ENCODE measurements at places on chromosomes 1 and 21.

GRCh38 chr1:180096584-180097325, 57.9 kb upstream of the QSOX1 start:
- no peak for DNase-seq

DNA sequence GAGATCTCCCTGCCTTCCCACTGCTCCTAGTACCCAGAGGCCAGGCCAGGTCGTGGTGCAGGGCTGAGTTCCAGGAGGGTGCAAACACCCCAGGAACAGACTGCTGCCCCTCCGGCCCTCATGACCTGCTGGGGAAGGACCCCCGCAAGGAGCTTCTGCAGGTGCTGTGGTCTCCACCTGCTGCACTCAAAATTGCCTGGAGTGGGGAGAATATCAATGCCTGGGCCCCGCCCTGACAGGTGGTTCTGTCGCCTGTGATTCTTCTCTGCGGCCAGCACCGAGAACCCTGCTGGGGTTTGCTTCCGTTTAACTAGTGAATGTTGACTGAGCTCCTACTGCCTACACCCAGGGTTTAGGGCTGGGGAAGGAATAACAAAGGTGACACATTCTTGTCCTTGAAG, 2.1 kb upstream of the TFF3 start:
- no peak for DNase-seq

DNA sequence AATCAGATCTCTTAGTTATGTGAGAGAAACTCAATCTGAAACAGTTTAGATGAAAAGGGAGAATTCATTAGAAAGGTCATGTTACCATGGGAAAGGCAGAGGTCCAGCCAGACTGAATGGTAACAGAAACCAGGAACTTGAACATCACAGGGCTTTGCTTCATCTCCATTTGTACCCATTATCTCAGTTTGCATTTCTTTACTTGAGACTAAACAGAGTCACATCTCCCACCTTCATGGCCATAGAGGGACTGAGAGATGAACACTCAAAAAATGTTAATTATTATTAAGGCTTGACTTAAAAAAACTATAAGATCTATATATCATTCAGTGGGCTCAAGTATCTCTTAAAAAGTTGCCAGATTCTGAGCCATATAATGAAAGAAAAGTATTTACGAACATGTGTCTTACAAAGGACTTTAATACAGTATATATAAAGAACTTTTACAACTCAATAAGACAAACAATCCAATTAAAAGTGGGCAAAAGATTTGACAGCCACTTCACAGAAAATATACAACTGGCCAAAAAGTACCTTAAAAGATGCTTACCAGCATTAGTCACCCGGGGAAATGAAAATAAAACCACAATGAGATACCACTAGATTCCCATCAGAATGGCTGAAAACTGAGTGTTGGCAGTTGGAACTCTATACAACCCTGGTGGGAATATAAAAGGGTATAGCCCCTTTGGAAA, 13.2 kb downstream of the KYAT3 start:
- no peak for DNase-seq

DNA sequence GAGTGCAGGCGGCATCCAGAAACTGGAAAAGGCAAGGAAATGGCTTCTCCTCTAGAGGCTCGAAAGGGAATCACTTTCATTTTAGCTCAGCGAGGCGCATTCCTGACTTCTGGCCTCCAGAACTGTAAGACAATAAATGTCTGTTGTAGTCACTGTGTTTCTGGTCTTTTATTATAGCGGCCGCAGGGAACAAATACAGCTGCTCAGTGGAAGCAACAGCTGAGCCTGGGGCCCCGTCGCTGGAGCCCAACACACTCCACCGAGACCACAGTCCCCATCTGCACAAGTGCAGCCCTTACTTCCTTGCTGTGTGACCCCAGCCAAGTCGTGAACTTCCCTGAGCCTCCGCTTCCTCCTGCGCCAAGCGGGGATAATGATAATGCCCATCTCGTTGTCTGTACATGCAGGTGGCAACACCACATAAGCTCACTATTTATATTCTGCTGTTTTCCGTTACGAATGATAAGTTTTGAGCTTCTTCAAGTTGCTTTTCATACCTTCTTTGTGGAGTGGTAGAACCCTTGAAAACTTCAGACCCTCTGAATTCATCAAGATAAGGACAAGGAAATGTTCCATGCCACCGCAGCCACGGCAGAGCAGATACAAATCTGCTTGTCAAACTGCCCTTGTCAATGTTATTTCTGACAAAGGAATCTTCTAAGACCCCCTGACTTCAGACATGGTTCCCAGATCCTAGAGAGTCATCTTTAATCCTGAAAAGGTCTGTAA, 3.2 kb upstream of the LAPTM5 start:
- no peak for DNase-seq

DNA sequence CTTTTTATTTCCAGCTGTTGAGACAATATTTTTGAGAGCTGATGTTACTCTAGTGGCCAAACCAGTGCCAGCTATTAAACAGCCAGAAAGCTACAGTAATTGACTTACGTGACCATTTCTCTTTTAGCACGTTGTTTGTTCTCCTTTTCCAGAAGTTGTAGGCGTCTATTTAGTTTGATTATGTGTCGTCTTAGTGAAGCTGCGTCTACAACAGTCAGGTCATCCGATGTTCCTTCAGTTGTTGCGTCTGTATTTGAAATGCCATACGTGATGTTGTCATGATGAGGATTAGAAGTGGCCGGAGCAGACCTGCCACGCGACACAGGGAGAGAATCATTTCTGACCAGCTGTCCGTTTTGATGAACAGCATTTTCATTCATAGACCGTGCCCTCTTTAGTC, 38.2 kb downstream of the TMEM51 start:
- no peak for DNase-seq

GRCh38 chr1:8033322-8033721, 7.2 kb upstream of the ERRFI1 start:
- no peak for DNase-seq

GRCh38 chr1:44792736-44793502, 4.9 kb upstream of the BEST4 start:
- DNase-seq: no peak

- no peak for DNase-seq
Observed at GRCh38 chr1:244369256-244370057, 82.3 kb downstream of the ADSS2 start.

- no peak for DNase-seq
Observed at GRCh38 chr1:189657715-189658114, 819.9 kb downstream of the BRINP3 start.

DNA sequence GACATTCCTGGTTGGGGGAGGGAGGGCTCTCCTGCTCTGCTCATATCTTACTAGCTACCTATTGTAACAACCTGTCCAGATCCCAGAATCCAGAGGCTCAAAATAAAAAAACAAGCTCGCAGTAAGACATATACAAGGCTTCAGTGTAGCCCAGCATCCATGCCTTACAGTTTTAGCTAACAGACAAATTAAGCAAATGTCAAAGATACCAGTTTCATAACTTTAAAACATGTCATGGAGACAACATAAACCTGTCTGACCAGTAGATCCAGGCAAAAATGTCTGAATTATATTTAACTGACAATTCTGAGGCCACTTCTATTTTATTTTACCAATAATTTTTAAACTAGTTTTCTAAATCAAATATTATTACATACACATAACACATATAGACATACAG, 167.7 kb upstream of the TNR start:
- no peak for DNase-seq

DNA sequence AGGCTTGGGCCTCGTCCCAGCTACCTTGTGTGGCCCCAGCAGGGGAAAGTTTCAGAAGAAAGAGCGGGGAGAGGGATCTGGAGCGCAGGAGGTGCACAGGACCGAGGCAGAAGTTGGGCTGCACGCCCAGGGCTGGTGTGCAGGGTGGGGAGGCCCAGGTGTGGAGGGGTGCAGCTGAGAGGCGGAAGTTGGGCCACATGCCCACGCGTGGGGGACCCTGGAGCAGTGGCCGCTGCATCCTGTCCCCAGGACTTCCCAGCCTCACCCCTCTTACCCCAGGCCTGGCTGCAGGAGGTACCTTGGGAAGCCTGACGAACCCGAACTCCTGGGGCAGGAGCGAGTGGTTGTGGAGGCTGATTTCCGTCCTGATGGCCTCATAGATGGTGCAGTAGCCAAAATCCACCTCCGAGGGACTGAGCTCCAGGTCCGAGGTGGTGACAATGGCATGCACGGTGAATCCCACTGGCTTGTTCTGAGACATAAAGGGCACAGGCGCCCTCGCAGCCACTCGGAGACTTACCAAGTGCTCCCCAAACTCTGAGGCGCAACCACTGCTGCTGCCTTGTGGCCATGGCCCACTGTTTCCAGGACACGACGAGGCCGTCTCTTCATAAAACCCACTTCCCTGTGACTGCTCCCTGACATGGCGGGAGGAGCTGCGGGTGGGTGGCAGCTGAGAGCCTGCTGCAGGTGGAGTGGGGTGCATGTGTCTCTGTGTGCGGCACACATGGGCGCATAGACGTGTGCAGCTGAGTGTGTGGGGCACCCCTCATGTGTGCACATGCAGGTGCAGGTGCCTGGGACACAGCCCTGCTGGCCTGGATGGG, 20.4 kb upstream of the TMEM52 start:
- DNase-seq: no peak

DNA sequence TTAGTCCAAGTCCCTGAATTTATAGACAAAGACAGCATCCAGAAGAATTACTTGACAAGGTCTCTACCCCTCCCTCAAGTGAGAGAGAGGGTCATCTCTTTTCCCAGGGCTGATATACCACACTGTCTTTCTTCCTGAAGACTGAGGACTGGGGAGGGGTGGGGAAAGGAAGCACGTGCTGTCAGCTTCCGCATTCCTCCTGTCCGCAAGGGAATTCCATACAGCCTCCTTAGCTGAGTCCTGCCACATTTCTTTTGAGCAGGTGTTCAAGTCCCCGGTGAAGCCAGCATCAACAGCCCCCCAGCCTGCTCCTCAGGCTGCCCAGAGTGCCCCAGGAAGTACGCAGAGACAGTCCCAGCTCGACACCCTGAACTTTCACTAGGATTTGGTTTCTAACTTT, 34.2 kb downstream of the PCAT6 start:
- no peak for DNase-seq

- no peak for DNase-seq
Observed at GRCh38 chr1:10917513-10918454, 94.7 kb upstream of the TARDBP start.

DNA sequence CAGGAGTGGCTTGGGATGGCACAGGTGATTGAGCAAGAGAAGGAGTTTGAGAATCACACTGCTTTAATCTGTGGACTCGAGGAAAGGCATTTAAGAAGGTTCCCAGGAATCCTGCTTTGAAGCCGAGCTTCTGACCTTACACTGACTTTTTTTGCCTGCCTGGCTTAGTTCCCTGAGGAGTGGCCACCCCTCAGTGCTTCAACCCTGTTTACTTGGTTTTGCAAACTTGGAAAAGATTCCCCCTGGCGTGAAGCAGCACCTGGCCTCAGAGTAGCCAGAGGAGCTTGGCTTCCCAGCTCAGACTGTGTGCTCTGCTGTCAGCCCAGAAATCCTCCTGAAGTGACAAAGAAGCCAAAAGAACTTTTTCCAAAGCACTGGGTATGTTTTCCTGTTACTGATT, 48.5 kb upstream of the LDLRAP1 start:
- no peak for DNase-seq

DNA sequence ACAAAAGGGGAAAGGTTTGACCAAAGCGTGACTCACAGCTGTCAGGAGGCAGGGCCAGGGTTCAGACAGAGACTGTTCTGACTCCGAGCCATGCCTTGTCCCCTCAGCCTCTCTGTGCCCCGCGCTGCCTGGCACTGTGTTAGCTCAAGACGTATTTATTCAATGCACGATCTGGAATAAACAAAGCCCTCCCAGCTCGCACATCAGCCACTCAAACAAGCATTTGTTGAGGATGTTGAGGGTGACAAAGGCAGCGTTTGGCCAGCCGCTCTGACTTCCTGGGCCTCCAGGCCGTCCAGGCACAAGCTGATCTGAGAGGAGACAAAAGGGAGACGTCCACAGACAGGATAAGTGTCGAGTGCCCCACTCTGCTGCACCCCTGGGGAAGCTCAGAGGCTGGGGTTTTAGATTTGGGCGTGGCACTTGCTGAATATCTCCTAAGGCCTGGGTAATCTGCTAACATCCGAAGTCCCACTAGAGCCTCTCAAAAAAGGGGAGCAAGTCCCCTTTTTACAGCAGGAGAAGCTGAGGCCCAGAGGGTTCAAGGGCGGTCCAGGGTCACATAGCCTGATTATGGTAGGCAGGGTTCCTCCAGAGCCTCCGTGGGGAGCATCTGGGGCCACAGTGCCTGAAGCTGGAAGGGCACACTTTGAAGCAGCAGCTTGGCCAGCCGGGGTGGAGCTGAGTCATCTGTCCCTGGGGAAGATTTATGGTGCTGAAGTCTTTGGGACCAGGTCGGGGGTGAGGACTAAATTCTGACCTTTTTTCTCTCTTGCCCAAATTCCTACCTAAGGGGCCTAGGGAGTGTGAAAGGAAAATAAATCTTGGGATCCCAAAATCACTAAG, 95.9 kb downstream of the SPSB1 start:
- peak; percentile 24 for DNase-seq

DNA sequence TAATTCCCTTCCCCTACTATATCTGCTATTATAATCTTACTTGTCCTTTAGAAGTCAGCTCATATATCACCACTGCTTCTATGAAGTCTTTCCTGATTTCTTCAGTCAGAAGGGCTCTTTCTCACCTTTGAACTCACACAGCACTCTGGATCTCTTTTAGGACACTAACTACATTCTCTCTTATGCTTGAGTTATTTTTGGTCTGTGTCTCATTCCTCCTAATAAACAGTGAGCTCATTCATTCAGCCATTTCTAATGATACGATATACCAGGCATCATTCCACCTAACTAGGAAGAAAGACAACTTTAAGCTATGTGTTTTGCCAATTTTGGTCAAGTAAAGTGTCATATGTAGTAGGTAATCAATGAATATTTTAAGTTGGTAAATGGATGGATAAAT, 1.2 kb upstream of the STYXL2 start:
- DNase-seq: no peak

GRCh38 chr1:110673805-110674336, 869 bp downstream of the KCNA3 start:
- no peak for DNase-seq

GRCh38 chr1:150567717-150568593, 11.5 kb downstream of the MCL1 start:
- DNase-seq: peak; percentile 67

Data from NCI-H524 (cell line).